ENCODE measurements at places on chromosomes 3 and 15.

DNA sequence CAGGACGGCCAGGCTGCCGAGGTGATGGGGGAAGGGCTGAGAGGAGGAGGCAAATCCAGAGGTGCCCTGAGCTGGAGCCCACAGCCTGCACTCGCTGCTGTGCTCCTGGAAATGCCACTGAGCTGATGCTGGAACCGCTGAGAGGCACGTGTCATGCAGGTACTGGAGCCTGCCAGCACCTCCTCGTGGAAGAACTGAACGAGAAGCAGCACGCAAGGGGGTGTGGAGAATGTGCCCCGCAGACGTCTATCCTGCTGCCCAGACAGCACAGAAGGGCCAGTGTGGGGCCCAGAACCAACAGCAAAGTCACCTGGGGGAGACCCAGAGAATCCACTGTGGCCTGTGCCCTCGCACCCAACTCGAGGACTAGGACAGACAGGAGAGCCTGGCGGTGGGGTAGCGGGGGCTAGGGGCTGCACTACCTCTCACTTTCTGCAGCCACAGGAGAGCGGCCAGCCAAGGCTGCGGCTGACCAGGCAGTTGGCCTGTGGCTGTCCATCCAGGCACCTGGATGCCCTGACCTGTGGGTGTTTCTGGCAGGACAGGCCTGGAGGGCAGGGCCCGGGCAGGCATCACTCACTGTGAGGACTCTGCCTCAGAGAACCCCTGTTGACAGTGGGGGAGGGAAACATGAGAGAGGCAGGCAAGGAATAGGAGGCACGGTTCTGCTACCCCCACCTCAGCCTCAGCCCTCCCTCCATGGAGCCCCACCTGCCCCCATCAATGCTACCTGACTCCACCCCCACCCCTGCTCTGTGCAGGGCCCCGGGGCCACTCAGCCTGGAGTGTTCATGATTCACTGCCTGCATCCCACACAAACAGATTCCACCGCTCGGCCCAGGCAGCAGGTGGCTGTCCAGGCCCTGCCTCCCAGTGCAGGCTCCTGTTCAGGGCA lies 213.1 kb downstream of the TBC1D2B start:
- peak; percentile 61 for DNase-seq

- no peak for DNase-seq
These were observed 30.5 kb downstream of the FAH start for GRCh38 chr15:80183306-80183705.

DNA sequence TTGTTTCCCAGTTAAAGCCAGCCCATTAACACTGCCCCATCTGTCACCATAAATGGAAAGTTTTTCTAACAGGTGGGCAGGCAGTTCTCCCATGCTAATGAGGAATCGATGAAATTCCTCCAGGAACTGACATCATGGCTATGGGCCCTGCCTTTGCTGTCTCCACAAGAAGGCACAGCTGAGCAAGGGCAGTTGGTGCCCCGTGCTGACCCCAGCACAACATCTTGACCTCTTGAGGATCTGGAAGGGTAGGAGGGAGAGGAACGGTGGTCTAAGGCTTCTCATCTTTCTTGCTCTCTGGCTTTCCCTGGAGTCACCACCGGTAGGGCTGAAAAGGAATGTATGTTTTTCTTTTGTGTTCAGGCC lies 46.7 kb downstream of the CHCHD6 start:
- no peak for DNase-seq

DNA sequence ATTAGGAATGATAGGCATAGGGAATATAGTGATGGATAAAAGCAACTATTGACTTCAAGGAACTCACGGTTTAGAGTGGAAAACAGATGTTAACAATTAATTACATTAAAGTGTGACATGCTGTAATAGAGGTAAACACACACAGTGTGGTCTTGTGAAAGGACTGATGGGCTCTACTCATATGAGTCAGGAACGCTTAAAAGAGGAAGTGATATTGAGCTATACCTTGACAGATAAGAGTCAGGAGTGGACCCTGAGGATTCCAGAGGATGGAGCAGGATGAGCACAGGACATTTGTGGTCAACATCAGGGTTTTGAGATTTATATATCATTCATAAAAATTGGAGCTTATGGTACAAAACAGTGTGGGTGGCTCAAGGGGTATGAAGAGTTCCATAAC lies 11.0 kb downstream of the EXOG start:
- DNase-seq: no peak

DNA sequence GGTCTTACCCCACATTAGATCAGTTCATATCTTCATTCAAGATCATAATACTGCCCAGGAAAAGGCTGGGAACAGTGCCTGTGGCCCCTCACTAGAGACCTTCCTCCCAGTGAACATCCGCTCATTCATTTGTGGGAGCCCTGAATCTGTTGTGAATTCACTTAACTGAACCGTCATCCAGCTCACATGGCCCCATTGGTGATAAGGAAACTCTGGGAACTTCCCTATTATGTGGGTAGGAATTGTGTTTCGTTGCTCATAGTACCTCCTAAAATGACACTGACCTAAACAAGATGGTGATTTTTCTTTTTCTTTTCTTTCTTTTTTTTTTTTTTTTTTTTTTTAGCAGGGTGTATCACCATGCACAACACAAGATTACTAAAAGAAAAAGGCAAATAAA lies 6.8 kb upstream of the MESP2 start:
- DNase-seq: no peak

- no peak for DNase-seq
These were observed 102.0 kb upstream of the IGF1R start for GRCh38 chr15:98546329-98546728.

- DNase-seq: no peak
These were observed 7.4 kb downstream of the NDUFAF1 start for GRCh38 chr15:41394924-41395323.

DNA sequence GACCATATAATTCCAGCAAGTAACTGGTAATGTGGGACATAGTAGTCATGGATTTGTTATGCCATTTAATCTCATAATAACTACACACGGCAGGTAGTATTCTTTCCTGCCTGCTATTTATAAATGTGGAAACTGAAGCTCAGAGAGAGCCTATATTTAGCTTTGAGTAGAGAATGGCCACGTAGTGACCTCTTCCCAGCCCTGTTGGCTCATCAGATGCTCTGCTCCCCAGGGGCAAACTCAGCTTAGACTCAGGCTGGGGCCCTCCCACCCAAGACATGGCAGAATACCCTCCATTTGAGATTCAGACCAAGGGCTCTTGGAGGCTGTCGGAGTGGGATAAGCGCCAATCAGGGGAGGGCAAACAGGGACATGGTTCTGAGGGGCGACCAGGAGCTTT lies 17.3 kb upstream of the HDAC11 start:
- DNase-seq: no peak

DNA sequence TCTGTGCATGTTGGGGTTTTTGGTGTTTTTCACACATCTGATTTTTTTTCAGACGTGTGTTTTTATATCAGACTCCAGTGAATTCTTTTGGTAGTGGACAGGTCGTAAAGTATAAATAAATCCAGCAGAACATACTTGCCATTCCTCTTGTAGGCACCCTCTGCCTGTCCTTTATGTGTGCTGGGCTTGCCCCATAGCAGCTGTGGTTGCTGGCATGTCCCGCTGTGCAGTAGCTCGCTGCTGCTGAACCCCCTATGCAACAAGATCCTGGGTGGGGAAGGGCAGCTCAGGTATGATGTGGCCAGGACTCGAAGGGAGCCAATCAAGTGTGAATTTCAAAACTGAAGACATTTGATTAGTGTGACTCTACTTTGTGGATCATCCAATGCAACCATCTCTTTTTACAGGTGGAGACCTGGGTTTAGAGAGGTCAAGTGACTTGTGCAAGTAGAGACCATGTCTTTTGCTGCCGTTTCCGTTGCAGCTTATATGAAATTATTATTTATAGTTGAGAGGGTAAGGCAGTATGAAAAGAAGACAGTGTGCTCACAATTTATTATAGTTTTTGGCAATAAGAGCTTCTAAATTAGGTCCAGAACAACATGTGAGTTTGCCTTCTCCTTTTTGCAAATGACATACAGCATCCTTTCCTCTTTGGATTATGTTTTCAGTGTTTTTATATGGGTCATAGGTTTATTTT lies 350.8 kb upstream of the C2CD4B start:
- DNase-seq: no peak

- no peak for DNase-seq
These were observed 102.3 kb downstream of the ZPLD1 start for GRCh38 chr3:102537123-102537522.
